AG09319 (cell line): ENCODE measurements at places on chromosomes 16 and 17.
A peak's percentile ranks its signal among the peaks of the same experiment; 100 is the strongest.

DNA sequence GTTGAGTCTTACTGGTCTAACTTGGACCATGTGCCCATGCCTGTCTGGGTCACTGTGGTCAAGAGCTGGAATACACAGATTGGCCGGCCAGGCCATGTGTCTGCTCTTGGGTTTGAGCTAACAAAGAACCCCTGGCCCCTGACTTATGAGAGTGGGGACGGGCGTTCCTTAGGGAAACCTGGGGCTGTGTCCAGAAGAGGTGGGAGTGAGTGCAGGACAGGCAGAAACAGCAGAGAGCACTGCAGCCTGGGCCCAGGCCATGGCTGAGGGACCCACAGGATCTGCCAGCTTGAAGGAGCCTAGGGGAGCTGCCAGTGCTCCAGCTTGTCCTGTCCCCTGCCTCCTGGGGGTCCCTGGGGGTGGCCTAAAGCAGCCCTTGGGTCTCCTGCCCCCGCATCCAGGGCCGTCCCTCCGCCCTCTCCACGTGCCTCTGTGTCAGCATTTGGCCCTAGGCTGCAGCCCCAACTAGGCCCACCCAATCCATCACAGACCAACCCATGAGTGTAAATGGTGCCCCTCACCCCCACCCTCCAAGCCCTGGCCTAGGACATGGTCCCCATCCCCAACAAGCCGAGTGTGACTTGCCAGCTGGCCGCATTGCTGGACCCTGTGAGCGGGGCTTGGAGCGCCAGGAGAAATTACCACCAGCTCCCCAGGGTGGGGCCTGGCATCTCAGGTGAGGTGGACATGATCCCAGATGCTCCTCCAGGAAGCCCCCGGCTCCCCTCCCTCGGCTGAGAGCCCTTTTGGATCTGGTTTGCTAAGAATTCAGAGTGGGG is 12.5 kb upstream of the DRC7 start:
- no peak for DNase-seq

DNA sequence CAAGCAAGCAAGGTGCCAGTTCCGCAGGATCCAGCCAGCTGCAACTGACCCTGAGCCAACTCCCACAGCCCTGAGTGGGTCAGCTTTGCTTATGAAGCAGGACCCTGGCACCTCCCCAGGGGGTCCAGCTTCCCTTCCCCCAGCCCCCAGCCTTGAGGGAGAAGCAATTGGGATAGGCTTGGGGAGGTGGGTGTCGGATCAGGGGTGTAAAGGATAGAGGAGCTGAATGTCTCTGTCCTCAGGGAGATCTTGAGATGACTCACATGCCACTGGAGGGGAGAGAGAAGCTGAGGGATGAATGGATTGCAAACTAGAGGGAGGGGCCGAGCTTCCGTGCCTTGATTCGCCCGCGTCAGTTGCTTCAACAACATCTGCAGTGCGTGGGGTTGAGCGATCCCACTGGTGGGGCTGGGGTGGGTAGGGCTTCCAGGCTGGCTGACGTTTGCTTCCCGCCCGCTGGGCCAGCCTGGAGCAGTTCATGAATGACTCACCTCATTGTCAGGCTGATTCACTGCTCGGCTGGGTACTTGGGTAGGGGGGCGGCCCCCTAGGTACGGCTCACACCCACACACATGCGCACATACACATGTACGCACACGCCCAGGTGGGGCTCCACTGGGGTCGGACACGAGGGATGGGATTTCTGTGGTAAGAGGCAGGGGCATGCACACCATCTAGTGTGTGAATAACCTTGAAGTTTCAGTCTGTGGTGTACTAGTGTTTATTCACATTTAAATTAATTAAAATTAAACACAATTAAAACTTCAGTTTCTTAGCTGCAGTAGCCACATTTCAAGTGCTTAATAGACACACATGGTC is 3.6 kb upstream of the HROB start:
- DNase-seq: peak; percentile 96

DNA sequence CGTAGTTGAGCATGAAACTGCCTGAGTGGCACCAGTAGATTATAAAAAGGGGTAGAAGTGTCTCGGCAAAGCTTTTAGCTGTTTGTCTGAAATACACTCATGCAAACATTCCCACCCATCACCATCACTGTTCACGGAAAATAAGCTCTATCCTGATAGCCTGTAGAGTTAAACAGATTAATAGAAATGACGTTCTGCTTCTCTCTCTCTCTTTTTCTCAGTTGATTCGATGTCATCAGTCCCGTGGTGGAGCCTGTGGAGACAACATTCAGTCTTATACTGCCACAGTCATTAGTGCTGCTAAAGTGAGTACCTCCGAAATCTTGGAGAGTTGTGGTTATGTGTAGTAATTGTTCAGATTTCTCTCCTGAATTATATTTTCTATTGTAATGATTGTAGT is 224.7 kb downstream of the BCAS3 start:
- no peak for DNase-seq

- DNase-seq: no peak
These were observed 40.1 kb downstream of the MARCHF10 start for GRCh38 chr17:62767997-62768396.

DNA sequence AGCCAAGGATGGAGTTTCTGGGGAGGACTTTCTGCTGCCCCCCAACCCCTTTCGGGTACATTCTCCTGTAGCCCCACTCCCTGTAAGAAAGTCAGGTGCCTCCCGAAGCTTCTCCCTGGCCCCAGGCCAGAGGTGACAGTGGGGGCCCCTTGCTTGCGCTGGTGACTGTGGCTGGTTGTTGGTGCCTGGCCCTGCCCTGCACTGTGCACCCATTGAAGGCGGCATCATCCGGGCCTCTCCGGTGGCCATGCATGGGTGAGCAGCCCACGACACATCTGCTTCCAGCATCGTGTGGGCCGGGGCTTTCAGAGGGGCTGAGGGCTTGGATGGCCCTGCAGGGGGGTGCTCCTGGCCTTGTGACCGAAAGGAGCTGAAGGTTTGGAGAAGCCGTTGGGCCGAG is 297.0 kb downstream of the SEC14L1 start:
- DNase-seq: no peak

GRCh38 chr17:41792845-41793783 is 6.6 kb upstream of the JUP start:
- DNase-seq: no peak

- no peak for DNase-seq
These were observed 8.3 kb upstream of the NLK start for GRCh38 chr17:28033972-28034714.

GRCh38 chr16:57797526-57798266 is 4.6 kb downstream of the KIFC3 start:
- DNase-seq: no peak

- DNase-seq: no peak
These were observed 126.4 kb upstream of the CDH5 start for GRCh38 chr16:66240088-66240487.

- no peak for DNase-seq
These were observed 8.5 kb downstream of the ARSG start for GRCh38 chr17:68299817-68300216.

- DNase-seq: no peak
These were observed 1349.6 kb upstream of the CDH8 start for GRCh38 chr16:63385714-63386432.

DNA sequence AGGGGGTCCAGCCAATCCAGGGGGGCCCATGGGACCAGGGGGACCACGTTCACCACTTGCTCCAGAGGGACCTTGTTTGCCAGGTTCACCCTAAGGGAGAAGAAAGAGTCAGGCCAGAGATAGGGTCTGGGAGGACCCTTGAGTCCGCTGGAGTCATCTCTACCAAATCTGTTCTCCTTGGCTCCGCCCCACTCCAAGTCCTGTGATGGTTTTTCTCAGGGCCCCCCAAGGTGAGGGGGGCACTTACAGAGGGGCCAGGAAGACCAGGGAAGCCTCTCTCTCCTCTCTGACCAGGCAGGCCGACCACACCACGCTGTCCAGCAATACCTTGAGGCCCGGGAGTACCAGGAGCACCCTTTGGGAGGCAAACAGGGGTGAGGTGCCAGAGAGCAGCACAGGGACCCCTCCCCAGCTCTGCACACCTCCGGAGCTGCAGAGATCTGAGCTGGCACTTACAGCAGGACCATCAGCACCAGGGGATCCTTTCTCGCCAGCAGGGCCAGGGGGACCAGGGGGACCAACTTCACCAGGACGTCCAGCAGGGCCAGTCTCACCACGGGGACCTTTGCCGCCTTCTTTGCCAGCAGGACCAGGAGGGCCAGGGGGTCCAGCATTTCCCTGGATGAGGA is 12.4 kb downstream of the COL1A1 start:
- no peak for DNase-seq

- no peak for DNase-seq
These were observed 1.3 kb downstream of the ZNF652 start for GRCh38 chr17:49360796-49361128.

DNA sequence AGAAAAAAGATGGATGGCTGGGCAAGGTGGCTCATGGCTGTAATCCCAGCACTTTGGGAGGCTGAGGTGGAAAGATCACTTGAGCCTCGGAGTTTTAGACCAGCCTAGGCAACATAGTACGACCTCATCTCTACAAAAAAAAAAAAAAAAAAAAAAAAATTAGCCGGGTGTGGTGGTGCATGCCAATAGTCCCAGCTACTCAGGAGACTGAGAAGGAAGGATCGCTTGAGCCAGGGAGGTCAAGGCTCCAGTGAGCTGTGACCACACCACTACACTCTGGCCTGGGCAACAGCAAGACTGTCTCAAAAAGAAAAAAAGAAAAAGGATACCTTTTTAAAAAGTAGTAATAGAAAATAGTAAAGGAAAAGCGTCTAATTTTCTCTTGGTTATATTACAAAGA is 20.7 kb downstream of the ZNF652 start:
- DNase-seq: no peak

DNA sequence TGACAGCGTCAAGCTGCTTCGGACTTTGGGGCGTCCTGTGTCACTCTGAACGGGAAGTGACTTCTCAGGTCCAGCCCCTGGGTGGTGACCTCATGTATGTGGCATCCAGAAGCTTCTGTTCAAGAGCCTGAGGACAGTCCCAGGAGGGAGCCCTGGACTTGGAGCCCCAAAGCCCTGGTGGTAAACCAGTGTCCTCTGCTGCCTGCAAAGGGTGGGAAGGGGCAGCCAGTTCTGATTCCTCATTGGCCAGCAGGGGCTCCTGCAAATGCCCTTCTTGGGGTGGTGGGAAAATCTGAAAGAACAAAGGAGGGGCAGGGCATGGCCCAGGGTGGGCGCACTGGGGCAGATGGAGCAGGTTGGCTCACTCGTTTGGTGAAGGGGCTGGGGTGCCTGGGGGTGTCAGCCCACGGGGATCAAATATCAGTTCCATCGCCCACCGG is 1.6 kb downstream of the OSGIN1 start:
- no peak for DNase-seq

- DNase-seq: no peak
These were observed 556.2 kb upstream of the EEF2KMT start for GRCh38 chr16:5653789-5654188.

DNA sequence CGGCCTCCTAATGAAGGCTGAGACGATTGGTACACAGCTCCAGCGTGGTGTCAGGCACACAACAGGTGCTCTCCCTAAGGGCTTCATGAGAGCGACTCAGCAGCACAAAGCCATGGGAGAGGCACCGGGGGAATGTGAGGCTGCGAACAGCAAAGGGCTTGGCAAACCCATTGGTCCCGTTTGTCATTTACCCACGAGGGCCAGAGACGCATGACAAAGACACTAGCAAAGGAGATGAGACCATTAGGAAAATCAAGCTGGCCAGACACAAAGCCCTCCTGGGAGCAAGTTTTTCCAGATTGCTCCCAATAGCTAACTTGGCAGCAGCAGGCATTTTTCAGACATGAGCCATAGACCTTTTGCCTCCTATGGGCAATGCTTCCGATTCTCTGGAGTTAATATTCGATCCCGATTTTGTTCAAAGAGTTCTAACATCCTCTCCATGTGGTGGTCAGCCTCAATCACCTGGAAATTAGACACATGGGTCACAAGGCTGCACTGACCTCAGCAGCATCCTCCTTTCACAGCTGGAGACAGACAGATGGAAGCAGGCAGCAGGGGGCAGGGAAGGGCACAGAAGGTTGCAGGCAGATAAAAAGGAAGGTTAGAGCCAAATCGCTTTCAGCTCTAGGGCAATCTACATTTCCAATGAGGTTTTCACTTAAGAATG is 38.2 kb downstream of the TK2 start:
- DNase-seq: no peak

DNA sequence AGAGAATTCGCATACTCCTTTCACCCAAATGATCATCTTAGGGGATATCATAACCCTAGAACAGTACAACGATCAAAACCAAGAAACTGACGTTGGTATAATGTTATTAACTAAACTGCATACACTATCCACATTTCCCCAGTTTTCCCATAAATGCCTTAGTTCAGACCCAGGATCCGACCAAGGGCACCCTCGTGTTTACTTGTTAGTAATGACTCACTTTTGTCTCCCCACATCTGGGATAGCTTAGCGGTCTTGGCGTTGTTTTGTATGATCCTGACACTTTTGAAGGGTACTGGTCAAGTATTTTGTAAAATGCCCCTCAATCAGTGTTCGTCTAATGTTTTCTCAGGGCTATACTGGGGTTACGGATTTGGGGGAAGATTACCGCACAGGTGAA is 8.0 kb downstream of the HS3ST3A1 start:
- peak; percentile 31 for DNase-seq

GRCh38 chr17:4632581-4632920 is 8.9 kb downstream of the ALOX15 start:
- no peak for DNase-seq

DNA sequence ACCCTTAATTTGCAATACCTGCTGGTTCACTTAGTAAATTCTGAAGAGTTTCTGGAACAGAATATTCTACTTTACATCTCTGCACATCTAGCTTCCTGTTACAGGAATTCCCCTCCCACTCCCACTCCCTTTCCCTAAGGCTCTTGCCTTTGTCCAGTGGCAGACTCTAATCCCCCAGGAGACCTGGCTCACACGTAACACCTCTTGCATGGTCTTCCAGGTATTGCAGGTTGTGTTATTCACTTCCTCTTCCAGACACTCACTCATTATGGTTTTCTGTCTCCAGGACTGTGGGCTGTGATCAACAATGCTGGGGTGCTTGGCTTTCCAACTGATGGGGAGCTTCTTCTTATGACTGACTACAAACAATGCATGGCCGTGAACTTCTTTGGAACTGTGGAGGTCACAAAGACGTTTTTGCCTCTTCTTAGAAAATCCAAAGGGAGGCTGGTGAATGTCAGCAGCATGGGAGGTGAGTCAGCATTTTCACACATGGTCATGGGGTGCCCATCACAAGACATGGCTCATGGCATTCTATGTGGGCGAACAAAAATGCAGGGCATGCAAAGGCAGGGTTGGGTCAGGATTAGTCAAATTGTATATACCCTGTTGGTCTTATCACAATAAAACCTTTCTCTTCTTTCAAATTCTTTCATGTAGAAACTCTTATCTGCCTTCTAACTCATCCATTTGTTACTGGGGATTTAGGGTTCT is 35.8 kb downstream of the HSD17B2 start:
- DNase-seq: peak; percentile 54

GRCh38 chr16:23334457-23334853 is 32.4 kb downstream of the SCNN1B start:
- no peak for DNase-seq

GRCh38 chr16:70681382-70682238 is 4.2 kb downstream of the MTSS2 start:
- DNase-seq: no peak

GRCh38 chr16:69796285-69797118 is 34.4 kb downstream of the WWP2 start:
- DNase-seq: peak; percentile 57

DNA sequence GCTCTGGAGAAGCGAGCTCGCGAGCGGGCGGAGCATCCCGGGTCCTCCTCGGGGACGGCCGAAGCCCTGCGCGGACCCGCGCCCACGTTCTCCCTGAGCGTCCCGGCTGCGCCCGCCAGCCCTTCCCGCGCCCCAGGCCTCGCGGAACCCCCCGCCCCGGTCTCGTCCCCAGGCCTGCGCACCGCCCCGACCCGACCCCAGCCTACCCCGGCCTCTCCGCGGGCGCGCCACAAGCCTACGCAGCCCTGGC is 159 bp downstream of the USP36 start:
- DNase-seq: no peak
